ENCODE measurements at places on chromosomes 3 and 15.

GRCh38 chr3:69324362-69325025 is 61.4 kb downstream of the FRMD4B start:
- peak; percentile 29 for DNase-seq

GRCh38 chr3:134080761-134081160 is 51.0 kb upstream of the SLCO2A1 start:
- DNase-seq, result no peak

DNA sequence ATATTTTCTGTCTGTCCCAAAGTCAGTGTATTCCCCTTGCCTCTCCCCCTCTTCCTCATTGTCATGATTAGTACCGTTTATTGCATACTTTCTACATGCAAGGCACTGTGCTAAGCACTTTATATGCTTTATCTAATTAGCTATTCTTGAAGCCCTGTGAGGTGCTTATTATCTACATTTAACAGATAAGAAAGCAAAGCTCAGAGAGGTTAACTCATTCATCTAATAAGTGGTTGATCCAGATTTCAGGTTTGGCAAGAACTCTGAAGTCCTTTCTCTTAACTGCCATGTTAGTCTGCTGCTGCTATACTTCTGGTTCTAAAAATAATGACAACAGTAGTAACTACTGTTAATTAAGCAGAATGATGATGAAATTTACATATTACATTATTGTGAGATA is 13.5 kb downstream of the IQGAP1 start:
- no peak for DNase-seq

DNA sequence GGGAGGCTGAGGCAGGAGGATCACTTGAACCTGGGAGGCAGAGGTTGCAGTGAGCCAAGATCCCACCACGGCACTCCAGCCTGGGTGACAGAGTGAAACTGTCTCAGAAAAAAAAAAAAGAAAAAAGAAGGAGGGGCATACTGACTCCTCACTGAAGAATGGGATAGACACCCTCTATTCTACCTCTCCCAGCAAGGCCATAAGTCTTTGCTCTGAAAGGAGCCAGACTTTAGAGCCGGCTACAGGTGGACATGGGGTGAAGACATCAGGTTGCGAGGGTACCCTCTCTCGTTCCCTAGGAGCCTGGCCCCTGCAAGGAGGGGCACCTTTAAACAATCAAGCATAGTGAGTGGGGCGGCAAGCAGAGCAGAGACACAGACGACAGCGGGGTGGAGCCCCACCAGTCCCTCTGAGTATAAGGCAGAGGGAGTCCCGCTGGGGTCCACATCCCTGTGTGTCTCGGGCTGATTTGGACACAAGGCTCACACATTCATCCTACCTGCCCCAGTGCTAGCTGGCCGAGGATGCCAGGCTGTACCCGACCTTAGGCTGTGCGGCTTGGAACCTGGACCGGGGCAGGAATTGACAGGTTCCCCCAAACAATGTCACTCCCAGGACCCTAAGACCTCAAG is 1.1 kb downstream of the GRAMD2A start:
- no peak for DNase-seq

DNA sequence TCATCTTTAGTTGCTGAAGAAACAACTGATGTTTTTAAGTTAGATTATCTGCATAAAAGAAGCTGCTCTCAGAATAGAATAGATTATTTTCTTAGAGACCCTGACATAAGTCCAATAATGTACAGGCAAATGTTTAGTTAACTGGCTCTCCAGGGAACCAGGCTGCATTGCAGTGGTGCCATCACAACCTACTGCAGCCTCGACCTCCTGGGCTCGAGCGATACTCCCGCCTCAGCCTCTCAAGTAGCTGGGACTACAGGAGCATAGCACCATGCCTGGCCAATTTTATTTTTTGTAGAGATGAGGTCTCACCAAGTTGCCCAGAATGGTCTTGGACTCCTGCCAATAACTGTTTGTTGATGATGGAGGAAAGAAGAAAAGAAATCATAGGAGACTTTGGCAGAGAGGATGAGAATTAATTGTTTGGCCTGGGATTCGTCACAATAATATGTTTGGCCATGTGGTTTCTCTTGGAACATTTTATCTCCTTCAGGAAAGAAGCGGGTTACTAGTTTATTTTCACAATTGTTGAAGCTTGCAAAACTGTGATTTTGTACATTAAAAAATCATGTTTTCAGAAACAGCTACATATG is 429.2 kb downstream of the CADM2 start:
- DNase-seq, result no peak

DNA sequence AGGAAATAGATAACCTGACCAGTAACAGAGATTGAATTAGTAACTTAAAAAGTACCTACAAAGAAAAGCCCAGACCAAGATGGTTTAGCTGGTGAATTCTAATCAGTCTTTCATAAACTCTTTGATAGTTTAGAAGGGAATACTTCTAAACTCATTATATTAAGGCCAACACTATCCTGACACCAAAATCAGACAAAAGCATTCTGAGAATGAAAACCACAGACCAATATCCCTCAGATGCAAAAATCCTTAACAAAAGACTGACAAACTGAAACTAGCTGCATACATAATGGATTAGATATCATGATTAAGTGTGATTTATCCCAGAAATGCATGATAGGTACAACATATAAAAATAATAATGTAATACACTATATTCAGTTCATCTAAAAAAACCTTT is 115.6 kb downstream of the RFX7 start:
- no peak for DNase-seq

- DNase-seq, result no peak
These were observed 352.0 kb downstream of the ZBTB20 start for GRCh38 chr3:114794894-114795630.

- DNase-seq, result no peak
These were observed 205.9 kb downstream of the RPLP1 start for GRCh38 chr15:69658411-69658945.

DNA sequence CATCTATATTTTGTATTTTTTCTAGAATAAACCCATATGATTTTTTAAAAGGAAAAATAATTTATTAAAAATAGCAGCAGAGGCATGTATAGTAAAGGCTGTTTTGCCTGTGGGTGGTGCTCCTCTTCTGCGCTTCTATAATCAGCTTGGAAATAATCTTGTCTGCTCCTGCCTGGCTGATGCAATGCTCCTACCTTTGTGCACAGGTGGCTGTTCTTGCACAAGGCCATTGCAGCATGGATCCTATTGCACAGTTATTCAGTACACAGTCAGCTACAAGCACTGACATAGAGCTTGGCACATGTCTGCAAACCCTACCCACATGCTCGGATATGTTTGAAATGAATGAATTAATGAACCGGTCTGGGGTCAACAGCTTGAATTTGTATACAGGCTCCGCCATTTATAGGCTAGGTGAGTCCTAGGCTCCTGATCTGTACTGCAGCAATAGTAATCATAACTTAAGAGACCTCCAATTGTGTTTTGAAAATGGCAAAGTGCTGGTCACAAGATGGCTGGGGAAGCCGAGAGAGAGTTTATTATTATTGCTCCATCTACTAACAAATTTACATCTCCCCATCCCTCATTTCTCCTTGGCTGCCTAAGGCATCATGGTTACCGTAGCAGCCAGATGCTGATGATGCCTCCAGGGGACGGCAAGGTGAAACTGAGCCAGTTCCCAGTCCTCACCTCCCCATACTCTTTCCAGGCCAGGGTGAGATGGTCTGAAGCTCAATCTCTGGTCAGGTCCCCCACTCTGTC is 532 bp upstream of the RTP1 start:
- DNase-seq, result no peak

DNA sequence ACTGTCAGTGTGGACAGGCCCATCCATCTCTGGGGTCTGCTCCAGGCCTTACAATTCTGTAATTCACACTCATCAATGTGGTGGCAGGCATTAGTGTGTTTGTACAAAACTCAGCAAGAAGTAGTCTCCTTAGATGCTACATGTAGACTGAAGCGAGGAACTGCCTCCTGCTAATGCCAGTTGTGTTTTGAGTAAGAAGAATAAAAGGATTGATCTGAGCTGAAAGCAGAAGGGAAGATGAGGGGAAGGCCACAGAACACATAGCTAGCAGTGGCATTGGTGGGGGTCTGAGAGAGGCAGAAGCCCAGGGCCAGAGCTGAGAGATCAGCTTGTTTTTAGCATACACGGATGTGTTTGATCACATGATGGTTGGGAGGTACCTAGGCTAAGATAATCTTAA is 144.1 kb downstream of the TIGIT start:
- no peak for DNase-seq

DNA sequence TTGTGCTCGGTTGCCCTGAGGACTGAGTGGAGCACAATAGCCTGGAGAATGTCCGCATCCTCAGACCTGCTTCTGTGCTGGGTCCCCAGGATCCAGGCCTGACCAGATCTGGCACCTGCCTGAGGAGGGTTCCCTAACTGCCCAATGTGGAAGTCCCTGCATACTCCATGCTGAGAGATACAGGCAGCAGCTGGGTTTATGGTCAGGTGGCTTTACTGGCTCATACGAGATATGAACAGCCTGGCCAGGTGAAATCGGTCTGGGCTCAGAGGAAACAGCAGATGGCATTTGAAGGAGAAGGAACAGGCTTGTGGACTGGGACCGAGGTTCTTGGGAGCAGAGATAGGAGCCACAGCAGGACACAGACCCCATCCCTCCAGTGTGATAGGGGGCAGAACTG is 18.2 kb upstream of the KIF23 start:
- no peak for DNase-seq

DNA sequence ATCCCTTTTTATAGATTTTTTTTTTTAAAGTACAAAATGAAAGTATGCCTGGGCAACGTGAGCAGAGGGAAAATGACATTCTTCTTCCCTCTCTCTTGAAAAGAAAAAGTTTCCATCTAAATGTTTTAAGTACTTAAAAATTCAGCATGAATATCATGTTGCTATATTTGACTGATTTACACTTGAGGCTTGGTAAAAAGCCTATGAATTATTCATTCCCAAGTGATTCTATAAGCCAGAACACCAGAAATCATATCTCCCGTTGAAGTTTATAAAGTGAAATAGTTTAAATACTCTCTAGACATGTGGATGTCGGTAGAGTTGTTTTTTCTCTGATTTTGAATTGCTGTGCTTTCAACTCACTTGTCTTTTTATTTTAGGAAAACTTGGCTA is 276.2 kb upstream of the RARB start:
- no peak for DNase-seq

GRCh38 chr3:51063053-51063452 is 322.0 kb upstream of the MANF start:
- DNase-seq, result no peak

DNA sequence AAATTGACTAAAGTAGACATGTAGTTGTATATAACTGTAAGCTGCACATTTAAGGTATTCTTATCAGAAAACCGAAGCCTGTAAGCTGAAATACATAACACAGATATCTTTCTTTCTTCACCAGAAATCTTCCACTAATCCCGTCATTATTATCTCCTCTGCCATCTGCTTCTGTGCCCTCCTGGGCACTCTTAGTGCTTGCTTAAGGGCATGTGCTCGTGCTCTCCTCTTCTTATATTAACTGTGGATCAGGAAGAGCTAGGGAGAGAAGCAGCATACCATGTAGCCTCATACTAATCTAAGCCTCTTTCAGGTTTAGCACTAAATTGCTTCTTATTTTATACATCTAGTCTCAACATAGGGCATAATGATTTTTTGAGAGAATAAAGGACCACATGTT is 60.8 kb downstream of the RIOX2 start:
- no peak for DNase-seq

GRCh38 chr3:45635475-45636256 is 41.1 kb downstream of the LIMD1 start:
- DNase-seq, result peak; percentile 84

DNA sequence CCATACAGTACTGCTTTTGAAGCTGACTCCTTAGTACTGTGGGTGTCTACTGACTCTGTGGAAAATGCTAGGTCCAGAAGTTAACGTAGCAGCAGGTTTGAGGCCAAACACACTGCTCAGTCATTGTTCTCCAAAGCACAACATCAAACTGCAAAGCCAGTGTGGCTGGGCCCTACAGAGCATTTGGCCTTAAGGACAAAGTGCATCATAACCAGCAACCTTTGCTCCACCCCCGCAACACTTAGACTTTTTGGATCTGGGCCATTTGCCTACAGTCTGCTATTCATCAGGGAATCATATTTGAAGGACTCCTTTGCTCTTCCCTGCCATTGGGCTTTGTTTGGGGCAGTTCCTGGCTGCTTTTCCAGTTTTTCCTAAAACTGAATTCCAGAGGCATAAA is 43.1 kb upstream of the ARL6 start:
- no peak for DNase-seq

DNA sequence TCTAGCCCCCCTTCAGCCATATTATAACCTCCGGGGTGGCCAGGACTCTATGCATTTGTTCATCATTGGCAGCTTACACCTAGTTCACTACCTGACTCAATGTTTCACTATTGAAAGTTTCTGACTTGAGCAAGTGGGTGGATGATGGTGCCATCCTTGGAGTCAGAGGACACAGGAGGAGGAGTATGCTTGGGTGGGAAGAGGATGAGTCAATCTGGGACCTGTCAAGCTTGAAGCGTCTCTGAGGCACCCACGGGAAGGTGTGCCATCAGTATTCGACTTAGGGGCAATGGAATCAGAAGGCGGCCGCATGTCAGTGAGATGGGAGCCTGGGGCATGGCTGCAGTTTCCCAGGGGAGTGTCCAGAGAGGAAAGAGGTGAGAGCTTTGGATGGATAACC is 133.3 kb downstream of the EPHB1 start:
- DNase-seq, result peak; percentile 13

GRCh38 chr15:35126236-35126635 is 41.1 kb upstream of the NANOGP8 start:
- DNase-seq, result no peak

DNA sequence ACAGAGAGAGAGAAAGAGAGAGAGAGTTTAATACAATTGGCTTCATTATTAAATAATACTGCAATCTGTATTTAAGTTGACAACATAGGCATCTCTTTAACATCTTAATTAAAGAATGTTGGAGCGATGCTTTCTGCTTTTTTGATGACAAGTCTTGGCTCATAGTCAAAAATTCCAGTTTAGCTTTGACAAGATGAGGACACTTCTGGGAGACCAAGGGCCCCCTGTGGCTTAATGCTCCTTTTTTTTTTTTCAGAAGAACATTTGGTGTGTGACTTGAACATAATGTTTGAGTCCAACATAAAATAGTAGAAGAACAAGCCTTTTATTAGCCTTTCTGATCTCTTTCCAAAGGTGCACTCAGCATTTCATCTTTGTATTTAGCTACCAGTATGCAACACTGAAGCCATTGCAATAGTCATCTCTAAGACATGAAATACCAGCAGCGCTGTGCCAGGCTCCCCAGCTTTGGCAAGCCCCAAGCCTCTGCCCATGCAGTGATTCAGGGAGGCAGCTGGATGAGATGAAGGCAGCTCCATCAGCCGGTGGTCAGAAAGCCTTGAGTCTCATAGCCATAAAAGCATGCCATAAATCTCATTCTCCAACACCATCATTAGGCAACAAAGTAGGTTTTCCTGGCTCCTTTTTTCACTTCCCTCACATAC is 349.4 kb upstream of the SEMA6D start:
- no peak for DNase-seq

DNA sequence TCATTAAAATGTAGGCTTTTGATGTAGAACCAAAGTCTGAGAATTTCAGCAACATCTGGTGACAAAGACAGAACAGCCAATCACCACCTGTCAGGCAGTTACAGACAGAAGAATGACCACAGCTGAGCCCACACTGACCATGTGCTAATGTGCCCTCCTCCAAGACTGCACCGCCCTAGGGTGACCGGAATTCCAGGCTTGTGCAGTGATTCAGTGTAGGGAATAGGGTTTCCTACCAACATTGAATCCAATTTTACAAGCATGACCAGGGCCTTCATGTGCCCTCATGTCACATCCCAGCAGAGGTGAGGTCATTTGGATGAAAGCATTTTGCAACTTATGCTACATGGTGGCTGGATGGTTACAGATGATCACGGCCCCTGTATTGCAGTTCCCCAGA is 412.5 kb downstream of the SOX2 start:
- DNase-seq, result peak; percentile 20

- DNase-seq, result no peak
These were observed 727.7 kb downstream of the NTRK3 start for GRCh38 chr15:87528873-87529272.

All from kidney tubule cell (primary cell).